NCI-H748 treated with DMSO at 0.1 percent for 48 hours (cell line): ENCODE measurements at places on chromosomes 5 and 9.

DNA sequence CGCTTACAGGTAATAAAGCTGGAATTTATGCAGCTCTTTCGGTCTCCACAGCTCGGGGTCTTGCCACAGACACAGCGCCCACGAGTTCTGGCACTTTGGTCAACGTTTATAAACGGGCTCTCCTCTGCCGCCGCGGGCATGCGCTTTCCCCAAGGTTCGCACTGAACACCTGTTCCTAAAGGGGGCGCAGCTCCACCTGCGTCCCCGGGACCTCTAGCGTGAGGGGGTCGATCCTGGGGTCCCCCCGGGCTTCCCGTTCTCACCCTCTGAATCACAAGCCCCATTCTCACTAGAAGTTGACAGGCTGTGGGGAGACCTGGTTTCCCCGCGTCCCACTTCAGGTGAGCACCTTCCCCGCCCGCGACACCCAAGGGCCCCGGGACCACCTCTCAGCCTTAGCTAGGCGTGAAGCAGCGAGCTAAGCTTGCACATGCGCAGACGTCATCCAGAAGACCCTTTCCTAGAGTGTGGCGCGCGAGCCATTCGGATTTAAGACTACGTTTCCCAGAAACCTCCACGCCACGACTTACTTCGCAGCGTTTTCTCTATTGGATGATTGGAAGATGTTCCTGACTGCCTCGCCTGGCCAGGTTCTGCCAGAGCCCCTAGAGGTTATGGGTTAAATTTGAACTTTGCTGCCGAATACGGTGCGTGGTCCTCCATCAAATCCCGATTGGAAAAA, 21.3 kb upstream of the ZNF782 start:
- DNase-seq: peak; percentile 96

GRCh38 chr9:107153336-107153735, 129.7 kb upstream of the RAD23B start:
- no peak for DNase-seq

DNA sequence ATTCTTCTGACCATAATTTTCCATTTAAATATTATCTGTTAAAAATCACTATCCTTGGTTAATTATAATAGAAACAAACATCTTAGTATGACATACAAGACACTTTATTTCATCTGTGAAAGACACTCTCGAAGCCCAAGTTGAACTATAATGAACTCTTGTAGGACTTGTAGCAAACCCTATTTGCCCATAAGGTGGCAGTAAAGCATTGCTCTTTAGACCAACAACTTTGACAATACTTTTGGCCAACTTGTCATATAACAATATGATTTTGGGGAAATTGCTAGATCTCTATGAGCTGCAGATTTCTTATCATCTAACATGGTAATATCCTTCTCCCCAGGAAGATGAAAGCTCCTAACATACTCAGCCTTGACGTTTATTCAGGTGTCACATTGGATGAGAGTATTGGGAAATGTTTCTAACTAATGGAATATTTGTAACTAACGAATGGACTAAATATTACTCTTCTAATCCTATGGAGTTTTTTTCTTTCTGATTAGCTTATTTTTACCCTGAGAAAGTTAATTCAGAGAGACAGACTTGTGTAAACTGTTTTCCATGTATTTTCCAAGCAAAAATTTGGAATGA, 11.0 kb downstream of the SPINK14 start:
- DNase-seq: peak; percentile 41

- no peak for DNase-seq
These were observed 20.6 kb downstream of the WNK2 start for GRCh38 chr9:93204470-93205043.

GRCh38 chr5:112686675-112687074, 51.0 kb upstream of the APC start:
- no peak for DNase-seq

- no peak for DNase-seq
These were observed 13.3 kb downstream of the ANXA6 start for GRCh38 chr5:151144275-151144674.

- DNase-seq: no peak
These were observed 129.4 kb downstream of the LPAR1 start for GRCh38 chr9:110908894-110909293.

- no peak for DNase-seq
These were observed 72.5 kb upstream of the SMIM23 start for GRCh38 chr5:171713152-171713551.

DNA sequence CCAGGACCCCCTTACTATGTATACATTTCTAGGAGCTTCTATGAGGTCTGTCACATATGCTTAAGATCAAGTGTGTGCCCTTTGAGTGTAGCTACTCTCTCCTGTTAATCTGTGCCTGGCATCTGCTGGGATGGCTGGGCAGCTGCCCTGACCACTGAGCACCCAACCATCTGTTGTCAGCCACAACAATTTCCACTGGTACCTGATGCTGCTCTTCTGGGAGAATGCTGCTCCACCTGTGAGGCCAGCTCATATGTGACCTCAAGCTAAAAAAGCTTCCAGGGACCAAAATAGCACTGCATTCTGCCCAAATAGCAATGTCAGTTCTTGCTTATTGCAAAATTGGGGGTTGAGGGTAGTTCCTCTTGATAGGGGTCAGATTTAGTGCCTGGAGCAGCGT, 595.6 kb downstream of the RAB3C start:
- no peak for DNase-seq
